ENCODE measurements at places on chromosomes 1 and 21.

DNA sequence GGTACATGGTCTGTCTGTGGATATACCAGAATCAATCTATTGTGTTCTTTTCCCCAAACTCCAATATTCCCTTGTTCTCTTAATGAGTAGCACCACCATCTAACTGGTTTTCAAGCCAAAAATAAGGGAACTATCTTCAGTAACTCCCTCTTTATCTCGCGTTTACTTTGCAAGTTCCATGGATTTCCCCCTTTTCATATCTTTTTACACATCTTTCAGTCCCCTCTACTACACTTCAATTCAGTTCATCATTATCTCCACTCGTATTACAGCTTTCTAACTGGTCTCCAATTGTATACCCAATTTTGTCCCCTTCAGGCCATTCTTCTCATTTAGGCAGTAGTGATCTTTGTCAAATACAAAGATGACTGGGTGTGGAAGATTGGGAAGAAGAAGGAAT lies 4.1 kb upstream of the TMCO1 start:
- no peak for DNase-seq

DNA sequence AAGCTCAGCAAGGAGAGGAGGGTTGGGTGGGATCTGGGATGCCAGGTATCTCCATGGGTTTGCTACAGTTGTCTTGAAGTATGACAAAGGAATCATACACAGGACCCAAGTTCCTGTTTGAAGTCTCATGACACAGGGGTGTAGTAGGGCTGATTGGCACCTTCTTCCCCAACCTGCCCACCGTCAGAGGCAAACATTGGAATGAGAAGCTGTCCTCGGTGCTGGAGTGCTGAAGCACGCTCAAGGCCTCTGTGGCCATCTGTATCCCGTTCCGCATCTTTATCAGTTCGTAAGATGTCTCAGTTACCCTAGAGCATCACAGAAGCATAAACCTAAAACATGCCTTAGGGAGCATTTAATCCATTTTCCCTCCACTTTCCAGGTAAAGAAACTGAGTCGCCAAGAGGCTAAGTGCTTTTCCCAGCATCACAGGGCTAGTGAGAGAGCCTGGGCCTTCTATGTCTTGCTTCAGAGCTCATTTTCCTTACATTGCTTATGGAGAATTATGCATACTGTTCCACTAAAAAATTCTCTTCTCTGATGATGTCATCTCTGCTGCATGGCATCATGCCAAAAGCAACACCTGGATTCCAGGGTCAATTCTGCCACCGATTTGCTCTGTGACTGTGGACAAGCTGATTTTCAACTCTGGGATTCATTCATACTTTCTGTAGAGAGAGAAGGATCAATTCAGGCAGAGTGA lies 34.2 kb downstream of the VWA5B1 start:
- no peak for DNase-seq

GRCh38 chr1:29392036-29392435 lies 155.7 kb downstream of the PTPRU start:
- DNase-seq = no peak

- peak; percentile 44 for DNase-seq
These were observed 3.3 kb upstream of the LSM10 start for GRCh38 chr1:36400825-36401601.

- no peak for DNase-seq
These were observed 1.1 kb upstream of the TMEM9 start for GRCh38 chr1:201155354-201155753.

GRCh38 chr1:43781574-43781973 lies 74.2 kb downstream of the ST3GAL3 start:
- DNase-seq = no peak

- peak; percentile 11 for DNase-seq
These were observed 36.7 kb upstream of the MTF2 start for GRCh38 chr1:93042187-93043056.

DNA sequence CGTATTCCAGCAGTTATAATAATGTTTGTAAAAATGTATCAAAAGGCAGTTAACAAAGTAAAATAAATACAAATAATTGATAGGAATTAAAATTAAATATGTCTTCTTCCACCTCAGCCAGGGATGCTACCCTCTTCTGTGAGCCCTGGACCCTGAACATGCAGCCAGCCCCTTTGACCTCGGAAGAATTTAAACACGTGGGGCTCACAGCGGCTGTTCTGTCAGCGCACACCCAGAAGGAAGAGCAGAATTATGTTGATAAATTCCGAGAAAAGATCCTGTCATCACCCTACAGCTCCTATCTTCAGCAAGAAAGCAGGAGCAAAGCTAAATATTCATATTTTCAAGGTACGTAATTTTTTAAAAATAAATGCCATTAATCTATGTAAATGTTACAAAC lies 26.5 kb downstream of the UTS2 start:
- DNase-seq = no peak

DNA sequence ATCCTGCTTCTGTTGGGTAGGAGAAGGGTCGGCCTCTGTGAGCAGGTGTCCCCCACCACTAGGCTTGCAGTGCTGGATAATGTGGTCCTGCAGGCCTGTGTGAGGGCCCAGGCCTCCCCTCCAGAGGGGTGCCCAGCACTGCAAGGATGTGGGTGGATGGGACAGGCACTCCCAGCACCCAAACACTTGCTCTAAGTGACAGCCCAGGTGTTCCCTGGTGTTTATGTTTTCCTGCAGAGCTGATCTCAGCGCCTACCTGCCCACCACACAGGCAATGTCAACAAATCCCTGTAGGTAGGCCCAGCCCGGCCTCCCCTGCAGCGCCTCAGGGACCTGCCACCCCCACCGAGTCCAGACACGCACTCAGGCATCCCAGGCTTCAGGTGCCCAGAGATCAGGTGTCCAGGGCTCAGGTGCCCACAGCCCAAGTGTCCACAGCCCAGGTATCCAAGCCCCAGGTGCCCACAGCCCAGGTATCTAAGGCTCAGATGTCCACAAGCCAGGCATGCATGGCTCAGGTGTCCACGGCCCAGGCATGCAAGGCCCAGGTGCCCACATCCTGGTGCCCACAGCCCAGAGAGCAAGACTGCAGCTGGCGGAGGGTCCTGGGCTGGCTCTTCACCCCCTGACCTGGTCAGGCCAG lies 59.2 kb downstream of the WNT9A start:
- no peak for DNase-seq

DNA sequence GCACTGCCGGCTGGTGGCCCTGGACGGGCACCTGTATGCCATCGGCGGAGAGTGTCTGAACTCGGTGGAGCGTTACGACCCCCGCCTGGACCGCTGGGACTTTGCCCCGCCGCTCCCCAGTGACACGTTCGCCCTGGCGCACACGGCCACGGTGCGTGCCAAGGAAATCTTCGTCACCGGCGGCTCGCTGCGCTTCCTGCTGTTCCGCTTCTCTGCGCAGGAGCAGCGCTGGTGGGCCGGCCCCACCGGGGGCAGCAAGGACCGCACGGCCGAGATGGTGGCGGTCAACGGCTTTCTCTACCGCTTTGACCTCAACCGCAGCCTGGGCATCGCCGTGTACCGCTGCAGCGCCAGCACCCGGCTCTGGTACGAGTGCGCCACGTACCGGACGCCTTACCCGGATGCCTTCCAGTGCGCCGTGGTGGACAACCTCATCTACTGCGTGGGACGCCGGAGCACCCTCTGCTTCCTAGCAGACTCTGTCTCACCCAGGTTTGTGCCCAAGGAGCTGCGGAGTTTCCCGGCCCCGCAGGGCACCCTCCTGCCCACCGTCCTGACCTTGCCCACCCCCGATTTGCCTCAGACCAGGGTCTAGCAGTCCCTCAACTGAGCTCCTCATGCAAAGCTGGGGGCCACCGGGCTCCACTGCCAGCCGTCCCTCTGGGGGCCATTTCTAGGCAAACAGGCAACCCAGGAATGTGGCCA lies 2.1 kb downstream of the KLHDC7A start:
- DNase-seq = no peak

DNA sequence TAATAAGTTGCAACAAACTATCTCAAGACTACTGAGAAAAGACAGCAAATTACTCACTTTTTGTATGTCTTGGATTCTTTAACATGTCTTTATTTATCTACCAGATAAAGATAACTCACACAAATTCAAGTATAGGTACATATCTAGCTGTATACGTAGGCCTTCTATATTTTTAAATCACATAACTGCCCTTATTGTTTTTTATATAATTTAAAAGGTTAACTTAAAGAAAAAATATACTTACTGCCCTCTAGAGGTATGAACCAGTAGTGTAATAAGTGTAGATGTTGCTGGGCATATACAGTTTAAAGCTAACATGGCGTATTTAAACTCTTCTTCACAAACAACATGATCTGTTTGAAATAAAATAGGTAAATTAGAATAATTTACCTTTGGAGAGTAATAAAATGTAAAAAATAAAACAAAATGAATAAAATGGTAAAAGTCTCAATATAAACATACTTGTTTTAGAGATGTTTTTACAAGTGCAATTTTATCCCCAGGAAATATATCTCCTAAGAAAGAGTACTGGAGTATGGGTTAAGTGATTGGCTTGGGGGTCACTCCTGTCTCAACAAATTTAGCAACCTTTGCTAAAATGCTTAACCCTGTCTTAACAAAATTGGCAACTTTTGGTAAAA lies 235.2 kb downstream of the KCNT2 start:
- DNase-seq = no peak

DNA sequence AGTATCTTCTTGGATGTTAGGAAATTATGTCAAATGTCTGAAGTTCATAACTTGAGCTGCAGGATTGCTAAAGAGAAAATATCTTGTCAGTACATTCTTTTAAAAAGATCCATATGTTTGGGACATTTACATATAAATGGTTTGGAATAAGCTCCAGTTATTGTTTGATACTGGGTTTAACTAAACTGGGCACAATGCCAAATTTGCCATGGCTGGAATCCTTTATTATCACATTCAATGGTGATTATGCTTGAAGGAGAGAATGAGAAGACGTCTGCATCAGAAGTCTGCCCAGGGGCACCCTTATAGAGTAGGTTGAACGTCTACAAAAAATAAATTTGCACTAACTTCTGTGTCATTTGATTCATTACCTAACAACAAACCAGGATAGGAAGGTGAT lies 652.5 kb downstream of the AMY1C start:
- DNase-seq = no peak

- DNase-seq = no peak
These were observed 141.4 kb upstream of the CACYBP start for GRCh38 chr1:174858301-174858700.

- no peak for DNase-seq
These were observed 18.1 kb upstream of the TENT5C start for GRCh38 chr1:117587499-117588356.

- DNase-seq = no peak
These were observed 176.3 kb downstream of the DENND1B start for GRCh38 chr1:197598935-197599334.

DNA sequence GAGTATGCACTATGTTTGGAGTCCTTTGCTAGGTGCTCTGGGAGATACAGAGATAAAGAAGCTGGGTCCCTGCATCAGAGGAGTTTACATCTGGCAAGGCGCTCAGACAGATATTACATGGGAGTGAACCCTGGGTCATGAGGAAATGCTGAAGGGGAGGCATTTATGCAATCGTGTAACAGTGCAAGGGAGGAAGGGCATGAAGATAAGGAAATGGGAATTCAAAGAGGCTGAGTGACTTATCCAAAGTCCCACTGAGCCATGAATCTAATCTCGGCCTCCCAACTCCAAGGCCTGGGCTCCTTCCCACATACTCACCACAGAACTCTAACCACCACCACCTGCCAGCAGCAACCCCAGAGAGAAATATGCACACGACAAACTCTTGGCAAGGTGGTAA lies 51.6 kb downstream of the FAM163A start:
- no peak for DNase-seq

- DNase-seq = no peak
These were observed 161.0 kb downstream of the ZNF326 start for GRCh38 chr1:90155721-90156487.

DNA sequence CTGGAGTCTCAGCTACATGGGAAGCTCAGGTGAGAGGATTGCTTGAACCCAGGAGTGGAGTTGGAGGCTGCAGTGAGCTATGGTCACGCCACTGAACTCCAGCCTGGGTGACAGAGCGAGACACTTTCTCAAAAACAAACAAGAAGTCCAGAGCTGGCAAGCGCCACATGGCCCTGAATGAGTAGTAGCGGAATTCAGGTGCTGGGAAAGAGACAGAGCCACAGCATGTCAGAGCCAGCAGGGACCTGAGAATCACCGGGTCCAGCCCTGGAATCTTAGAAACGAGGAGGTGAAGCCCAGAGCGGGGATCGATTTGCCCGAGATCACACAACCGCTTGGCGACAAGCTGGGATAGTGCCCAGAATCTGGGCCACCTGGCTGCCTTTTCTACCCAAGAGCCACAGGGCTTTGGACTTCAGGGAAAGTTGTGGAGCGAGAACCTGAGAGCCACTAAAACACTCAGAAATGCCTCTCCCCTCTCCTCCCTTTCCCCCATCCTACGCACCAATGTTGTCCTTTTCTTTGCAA lies 9.8 kb downstream of the ARL8A start:
- DNase-seq = no peak

DNA sequence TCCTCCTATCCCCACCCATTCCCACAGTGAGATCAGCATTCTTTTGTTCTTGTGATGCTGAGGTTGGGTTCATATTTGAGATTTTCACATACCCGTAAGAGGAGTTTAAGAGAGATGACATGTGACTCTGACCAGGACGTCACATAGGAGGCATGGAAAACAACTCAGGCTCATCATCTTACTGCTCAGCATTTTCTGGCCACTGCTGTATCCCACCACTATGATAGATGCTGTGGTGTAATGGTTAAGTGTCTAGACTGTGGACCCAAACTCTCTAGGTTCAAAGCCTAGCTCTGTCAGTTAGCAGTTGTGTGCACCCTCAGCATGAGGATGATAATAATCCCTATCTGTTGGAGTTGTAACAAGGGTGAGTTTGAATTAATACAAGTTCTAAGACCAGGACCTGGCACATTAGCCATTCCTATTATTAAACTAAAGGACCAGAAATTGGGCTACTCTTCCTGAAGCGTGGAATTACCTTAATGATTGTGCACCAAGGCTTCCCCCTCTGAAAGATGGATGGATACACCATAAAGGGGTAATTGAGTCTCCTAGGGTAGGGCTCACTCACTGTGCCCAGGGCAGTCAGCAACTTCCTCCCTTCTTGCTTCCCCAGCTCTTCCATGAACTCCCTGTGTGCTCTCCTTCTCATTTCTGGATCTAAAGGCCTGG lies 40.9 kb downstream of the LGR6 start:
- no peak for DNase-seq

DNA sequence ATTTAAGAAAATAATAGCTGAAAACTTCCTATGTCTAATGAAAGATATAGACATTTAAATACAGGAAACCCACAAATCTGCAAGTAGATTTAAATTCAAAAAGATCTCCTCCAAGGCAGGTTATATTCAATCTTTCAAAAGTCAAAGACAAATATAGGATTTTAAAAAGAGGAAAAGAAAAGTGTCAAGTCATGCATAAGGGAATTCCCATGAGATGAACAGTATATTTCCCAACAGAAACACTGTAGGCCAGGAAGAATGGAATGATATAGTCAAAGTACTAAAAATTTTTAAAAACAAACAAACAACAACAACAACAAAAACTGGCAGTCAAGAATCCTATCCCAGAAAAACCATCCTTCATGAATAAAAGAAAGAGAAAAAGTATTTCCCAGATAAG lies 806.5 kb upstream of the BRINP3 start:
- DNase-seq = no peak

DNA sequence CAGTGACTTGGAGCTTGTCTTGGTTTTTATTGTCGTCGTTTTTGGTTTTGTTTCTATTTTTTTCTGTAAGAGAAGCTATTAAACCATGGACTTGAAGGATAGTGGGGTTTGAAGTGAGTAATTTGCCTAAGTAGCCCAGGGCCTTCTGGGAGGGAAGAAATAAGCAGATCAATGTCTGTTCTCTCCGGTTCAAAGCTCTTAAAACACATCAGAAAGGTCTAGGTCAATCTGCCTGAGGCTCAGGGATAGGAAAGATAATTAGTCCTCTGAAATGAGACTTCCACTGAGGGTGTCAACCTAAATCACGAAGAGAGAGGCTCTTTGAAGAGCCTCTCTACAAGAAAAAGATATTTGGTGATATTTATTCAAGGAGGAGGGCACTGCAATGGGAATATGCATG lies 178.0 kb downstream of the MATN1 start:
- DNase-seq = no peak
